NCI-H1436 (cell line): ENCODE measurements at places on chromosomes 5 and 9.
A peak's percentile ranks its signal among the peaks of the same experiment; 100 is the strongest.

DNA sequence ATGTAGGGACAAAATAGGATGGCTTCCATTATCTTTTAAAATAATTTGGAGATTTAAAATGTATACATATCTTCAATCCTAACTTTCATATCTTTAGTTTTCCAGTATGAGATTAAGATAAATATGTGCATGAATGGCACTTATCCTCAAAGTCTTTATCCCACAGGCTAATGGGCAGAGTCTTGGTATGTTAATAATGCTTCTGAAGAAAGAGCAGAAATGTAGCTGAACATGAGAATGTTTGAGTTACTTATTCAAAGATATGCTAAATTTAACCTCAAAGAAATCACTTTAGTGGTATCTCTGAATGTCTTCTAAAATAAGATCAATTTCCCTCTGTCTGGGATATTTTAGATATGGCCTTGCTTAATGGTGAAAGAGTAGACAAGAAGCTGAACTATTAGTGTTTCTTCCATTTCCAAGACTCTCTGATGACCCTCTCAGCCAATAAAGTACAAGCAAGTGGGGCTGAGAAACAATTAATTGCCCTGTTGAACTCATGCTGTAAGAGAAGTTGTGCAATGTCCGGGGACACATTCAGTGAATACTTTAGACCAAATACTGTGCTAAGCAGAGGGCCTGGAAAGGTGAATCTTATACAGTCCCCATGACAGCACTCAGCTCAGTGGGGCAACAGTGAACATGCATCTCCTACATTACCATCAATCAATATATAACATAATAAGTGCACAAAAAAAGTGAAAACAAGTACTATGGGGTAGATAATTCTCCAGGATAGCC, 50.0 kb upstream of the ADAMTSL1 start:
- DNase-seq: no peak

- DNase-seq: no peak
Observed at GRCh38 chr5:33343676-33344327, 97.0 kb upstream of the TARS1 start.

GRCh38 chr9:33388110-33388994, 14.0 kb downstream of the AQP7 start:
- DNase-seq: no peak

DNA sequence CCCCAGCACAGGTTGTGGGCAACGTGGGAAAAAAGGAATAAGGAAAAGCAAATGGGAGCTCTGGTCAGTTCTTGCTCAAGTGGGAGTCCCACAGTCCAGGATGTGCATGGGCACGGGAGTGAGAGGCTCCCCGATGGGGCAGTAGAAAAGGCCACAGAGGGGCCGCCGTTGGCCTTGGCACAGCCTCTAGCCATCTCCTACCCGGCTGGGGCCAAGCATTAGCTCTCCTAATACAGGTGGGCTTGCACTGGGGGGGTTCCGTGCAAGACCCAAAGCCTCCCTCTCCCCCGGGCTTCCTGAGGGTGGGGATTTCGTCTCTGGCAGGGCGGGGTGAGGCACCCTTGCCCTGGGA, 212.2 kb upstream of the MVB12B start:
- DNase-seq: no peak

- DNase-seq: peak; percentile 8
Observed at GRCh38 chr9:107870927-107871680, 381.5 kb upstream of the KLF4 start.

DNA sequence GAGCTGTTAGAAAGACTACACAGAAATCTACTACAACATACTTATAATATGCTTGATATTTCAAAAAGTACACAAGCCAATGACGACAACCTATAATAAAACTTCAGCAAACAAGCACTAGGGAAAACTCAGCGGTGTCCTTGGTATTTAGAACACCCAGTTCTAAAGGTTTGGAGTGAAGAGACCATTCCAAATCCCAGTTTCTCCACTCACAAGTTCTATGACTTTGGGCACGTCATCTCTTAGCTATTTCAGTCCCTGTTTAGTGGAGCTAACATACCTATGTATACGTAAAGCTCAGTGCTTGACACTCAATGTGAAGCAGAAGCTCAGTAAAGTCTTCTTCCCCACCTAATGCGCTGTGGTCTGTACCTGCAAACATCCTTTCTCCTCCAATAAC, 52.8 kb downstream of the MLLT3 start:
- DNase-seq: no peak

DNA sequence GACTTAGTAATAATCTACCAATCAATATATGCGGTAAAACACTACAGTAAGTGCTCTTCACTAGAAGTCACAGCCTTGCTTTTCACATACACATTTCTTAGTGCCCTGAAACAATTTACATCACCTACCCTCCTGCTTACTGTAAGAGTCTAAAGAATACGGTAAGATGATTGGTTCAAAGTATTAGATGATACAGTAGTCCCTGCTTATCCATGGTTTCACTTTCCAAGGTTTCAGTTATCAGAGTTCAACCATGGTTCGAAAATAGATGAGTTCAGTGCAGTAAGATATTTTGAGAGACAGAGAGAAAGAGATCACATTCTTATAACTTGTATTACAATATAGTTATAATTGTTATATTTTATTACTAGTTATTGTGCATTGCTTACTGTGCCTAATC, 83.0 kb downstream of the CPLANE1 start:
- no peak for DNase-seq

GRCh38 chr9:72554221-72554641, 32.8 kb downstream of the TMC1 start:
- no peak for DNase-seq

DNA sequence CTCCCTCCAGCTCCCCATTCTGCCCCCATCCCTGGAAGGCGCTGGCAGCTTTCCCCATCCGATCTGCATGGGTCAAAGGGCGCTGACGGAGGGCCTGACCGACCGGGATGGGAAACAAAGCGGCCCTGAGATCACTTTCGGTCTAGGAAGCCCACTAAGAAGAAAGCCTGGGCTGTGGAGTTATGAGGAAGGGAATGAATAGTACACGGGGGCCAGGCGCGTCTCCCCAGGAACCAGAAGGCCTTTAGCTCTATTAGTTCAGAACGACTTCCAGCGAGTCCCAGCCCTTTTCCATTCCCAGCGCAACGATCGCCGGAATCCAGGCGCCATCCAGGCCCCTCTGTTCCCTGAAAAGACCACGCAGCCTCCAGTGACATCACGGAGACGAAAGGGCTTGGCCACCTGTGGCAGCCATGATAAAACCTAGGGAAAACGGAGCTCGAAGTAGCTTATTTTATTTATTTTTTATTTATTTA, 70.1 kb upstream of the CCDC180 start:
- DNase-seq: no peak

GRCh38 chr9:134704498-134704897, 62.9 kb downstream of the COL5A1 start:
- DNase-seq: no peak

DNA sequence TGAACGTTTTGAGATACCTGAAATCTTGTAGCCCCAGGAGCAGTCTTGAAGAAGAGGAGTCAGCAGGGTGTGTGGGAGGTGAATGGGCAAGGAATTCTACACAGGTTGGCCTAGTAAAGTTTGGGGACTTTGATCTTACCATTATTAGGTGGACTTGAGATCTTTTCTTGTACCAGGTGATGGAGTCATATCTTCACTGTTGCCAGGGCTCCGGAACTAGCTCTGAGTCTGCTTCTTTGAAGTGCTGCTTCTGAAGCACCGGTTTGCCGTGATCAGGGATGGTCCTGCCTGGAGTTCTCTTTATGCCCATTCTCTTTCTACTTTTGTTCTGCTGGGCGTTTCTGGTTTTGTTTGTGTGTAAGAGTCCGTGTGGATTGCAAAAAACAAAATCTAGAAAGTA, 27.4 kb downstream of the RCL1 start:
- DNase-seq: no peak

DNA sequence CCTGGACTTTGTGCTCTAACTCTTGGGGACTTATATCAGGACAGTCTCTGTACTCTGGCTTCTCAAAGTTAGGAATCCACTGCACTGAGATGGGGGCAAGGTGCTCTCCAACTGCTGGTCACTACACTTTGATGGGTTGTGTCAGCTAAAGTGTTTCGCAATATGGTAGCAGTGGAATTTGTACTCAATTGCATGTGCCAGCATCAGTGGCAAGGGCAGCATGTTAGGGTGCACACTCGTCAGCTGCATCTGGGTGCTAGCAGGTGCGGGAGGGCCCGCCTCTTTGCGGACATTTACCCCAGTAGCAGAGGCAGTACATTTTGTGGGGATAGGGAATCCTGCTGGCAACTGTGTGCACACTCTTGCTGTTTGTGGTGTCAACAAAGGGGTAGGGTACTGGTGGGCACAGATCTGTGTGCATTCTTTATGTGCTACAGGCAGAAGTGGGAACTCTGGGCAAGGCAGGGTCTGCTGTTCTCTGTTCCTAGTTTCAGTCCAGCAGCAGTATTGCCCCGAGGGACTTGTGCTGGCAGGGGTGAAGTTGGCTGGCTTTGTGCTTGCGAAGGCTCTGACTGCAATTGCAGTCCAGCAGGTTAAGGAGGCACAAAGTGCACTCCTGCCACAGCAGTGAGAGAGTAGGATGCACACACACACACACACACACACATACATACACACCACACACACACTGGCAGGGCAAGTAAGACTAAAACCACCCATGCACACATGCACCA, 924.8 kb upstream of the CDH9 start:
- DNase-seq: no peak

DNA sequence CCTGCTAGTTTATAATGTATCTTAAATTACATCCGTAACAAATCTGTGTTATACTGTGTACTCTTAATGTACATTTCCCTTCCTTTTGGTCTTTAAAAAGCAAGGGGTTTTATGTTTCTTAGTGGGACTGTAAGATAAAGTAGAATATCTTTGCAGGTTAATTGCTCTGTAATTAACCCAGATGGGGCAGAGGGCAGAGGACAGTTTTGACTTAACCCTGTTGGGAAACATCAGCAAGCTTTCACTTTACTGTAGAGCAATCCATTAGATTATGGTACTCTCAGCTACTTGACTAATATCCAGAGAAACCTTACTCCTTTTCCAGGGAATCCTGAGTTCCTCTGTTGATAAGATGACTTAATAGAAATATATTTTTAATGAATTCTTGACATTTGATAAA, 74.3 kb downstream of the TLE4 start:
- DNase-seq: no peak

DNA sequence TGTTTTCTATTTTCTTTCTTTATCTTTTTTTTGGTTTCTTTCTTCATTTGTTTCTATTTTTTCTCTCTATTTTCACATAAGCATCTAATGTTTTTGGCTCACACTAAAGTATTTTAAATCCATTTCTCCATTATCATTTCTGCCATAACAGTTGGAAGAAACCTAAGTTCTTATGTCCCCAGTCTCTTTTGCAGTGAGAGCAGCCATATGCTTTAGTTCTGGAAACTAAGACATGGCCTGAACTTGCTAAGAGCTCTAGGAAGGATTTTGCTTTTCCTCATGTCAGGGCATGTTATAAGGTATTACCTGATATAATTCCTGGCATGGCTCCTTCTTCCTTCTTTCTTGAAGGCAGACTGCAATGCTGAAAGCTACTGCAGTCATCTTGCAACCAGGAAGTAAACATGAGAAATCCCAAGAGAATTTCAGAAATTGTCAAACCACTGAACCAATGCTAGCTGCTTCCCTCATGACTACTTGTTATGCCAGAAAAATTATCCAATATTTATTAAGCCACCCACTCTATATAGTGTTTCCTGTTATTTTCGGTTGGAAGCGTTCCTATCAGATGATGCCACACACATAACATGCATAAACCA, 171.1 kb downstream of the TAF11L14 start:
- no peak for DNase-seq

GRCh38 chr9:128161215-128161902, 1.3 kb downstream of the BBLN start:
- no peak for DNase-seq

DNA sequence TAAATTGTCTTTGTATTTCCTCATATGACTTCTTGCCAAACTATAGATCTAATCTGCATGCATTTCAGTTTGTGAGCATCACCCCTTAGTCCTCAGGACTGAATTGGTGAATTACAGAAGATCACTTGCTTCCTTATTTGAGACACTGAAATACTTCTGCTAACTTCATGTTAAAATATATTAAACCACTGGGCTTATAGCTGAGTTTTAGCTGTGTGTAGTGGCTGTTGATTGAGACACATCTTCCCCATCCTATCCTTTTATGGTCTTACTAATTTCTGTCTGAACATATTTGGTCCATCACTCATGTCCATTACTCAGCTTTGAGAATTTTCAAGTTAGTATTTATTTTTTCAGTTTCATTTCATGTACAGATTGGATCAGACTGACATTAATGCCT, 295.9 kb downstream of the PSAT1 start:
- no peak for DNase-seq

GRCh38 chr5:8953016-8953415, 592.9 kb downstream of the SEMA5A start:
- no peak for DNase-seq

DNA sequence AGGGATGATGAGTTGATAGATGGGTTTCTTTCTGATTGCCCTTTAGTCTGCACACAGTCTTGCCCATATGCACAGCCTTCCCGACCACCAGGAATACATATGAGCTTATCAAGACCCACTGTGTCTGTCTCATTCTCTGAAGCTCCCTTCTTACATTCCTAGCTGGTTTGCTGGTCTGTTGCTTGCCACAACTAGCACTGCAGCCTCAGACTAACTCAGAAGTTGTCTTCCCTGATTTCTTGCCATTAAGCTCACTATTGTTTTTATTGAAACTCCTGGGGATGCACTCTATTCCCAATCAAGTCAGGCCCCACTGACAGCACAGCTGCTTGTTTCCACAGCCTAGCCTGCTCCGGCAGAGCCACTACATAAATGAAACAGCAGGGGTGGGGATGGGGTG, 97.5 kb downstream of the SAXO1 start:
- no peak for DNase-seq

- no peak for DNase-seq
Observed at GRCh38 chr5:36423578-36424307, 122.0 kb upstream of the RANBP3L start.

DNA sequence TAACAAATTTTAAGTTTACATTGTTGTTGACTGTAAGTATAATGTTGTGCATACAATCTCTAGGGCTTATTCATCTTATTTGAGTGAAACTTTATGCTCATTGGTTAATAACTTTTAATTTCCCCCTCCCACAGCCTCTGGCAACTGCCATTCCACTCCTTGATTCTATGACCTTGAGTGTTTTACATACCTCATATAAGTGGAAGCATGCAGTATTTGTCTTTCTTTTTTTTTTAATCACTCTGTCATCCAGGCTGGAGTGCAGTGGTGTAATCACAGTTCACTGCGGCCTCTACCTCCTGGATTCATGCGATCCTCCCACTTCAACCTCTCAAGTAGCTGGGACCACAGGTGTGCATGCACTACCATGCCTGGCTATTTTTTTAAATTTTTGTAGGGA, 83.9 kb downstream of the KCTD16 start:
- no peak for DNase-seq

DNA sequence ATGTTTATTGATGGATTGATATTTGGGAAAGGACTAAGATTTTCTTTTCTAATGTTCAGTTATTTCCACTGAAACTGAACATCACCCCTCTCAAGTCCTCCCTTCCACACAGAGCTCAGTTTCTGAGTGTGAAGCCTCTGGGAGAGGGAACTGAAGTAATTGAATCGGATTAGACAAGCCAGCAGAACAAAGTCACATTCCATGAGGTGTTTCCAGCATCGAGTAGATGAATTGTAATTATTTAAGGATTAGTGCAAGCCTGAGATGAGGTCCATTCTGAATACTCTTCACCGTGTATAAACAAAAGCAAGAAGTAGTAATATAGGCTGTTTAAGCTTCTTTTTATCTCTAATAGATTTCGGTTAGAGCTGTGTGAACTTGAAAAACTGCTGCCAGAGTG, 2060.5 kb downstream of the MAT2B start:
- DNase-seq: no peak
